NCI-H1694 treated with DMSO at 0.1 percent for 48 hours (cell line): ENCODE measurements at places on chromosomes 12 and 14.

GRCh38 chr14:104117341-104118005 is 20.9 kb upstream of the KIF26A start:
- no peak for DNase-seq

DNA sequence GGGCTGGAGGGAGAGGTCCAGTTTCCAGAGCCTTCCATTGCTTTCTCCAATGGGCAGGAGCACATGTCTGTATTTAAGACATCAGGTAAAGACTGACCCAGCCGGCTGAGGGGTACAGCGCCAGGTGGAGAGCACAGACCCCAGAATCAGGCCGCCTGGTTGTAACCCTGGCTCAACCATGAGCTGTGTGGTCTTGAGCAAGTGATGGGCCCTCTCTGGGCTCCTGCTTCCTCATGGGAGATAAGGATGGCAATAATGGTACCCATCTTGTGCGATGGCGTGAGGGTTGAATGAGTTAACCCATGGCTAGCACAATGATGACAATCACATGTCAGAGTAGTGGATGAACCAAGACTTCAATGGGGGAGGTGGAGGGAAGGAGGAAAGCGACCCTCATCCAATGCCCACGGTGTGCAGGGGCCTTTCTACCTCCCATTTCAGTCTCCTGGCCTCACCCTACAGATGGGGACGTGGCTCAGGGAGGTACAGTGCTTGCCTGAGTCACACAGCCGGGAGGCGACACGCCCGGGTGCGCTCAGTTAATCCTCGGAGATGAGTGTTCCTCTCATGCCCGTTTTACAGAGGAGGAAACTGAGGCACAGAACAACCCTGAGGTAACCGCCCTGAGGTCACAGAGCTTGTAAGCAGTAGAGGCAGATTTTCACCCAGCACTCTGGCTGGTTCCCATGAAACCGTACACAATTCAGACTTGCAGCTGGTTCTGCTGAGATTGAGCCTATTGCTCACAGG is 163.9 kb downstream of the RBM19 start:
- DNase-seq = no peak

DNA sequence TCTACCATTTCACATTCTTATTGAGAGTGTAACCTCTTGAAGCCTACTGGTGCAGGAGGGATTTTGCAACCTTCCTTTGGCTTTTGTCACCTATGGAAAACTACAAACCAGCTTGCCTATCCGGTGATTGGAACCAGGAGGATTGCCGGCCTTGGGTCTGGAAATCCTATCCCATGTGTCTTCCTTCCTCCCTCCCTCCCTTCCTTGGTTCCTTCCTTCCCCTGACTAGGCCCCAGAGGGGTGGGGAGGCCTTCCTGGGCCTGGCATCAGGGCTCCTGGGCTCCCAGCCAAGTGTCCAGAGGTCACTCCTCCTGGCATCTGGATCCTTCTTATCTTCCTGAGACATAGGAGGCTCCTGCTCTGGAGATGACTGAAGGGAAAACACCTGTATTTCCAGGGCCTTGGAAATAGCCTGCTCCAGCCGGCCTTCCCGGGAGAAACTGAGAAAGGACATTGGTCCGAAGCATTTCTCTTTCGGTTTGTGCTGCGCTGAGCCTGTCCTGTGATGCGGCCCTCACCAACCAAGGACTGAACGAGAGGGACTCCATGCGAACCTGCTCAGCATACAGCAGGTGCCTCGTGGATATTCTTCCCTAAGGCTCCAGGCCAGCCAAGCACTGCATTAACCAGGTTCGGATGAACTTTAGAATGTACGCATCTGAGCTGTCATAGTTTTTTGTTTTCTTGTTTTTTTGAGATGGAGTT is 43.4 kb downstream of the PSMA6 start:
- DNase-seq = no peak

DNA sequence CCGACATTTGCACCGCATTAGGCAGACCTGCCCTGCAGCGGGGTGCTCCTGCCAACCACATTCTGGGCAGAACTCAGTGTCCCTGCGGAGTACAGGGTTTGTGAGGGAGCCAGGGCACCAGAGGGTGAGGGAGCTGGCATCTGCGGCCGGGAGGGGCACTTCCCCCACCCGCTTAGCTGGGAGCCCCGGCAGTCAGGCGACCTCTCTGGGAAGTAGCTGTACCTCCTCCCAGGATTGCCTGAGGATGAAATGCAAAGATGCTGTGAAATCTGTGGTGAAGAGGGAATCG is 58.6 kb downstream of the ANKRD9 start:
- no peak for DNase-seq

DNA sequence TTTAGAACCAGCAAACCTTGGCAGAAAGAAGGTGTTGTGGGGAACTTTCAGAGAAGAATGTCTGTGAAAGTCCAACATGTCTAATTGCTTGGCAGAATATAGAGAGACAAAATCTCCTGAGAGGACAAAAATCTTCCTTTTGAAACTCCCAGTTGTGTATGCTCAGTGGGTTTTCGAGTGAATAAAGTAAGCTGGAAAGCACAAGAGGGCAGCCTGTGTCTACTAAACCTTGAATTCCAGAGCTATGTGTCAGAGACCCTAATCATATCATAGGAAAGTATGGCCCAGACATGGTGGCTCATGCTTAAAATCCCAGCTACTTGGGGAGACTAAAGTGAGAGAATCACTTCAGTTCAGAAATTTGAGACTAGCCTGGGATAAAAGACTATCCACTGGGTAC is 661.2 kb downstream of the SLC16A7 start:
- DNase-seq = no peak

- DNase-seq = no peak
These were observed 73.2 kb downstream of the PRKCH start for GRCh38 chr14:61394542-61394941.

- no peak for DNase-seq
These were observed 139.3 kb downstream of the SSPN start for GRCh38 chr12:26334621-26335124.

GRCh38 chr14:44662250-44662891 is 155.3 kb upstream of the FSCB start:
- no peak for DNase-seq

- no peak for DNase-seq
These were observed 94.5 kb downstream of the LRRIQ1 start for GRCh38 chr12:85130646-85131045.
